ENCODE measurements at places on chromosomes 11 and 22.
A peak's percentile ranks its signal among the peaks of the same experiment; 100 is the strongest.

DNA sequence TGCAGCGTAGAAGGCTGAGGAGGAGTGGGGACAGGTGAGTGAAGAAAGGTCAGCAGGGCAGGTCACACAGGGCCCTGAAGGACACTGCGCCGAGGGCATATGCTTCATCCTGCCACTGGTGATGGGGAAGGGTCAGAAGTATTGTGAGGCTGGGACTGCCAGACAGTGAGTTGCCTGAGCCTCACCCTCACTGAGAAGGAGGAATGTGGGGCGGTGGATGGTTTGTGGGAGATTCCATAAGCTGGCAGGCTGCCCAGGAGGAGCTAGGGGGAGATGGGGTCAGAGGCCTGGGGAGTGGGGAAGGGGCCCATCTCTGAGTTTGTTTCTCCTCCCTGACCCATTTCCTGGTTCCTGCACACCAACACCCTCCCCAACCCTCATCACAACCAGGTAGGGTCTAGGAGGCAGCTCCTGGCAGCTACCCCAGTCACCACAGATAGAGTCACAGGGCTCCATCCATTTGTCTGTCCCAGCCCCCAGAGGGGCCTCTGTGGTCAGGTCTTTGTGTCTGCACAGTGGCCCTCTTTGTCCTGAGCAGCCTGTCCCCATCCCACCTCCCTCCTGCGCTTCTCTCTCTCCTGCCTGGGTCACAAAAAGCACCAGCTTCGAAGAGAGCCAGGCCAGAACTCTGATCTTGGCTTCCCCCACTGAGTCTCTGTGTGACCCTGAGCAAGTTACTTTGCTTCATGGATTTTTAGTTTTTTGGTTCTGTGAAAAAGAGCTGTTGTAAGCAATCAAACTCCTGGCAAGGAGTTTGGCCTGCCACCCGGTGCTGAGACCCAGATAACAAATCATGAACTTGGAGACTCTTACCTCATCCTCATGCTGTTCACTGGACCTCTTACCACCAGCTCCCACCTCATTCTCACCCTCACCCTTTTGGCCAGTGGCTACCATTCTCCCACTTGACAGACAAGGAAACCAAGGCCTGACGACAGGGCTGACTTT, 4.6 kb upstream of the P2RY2 start:
- DNase-seq = no peak

GRCh38 chr22:18031695-18032454, 7.5 kb upstream of the MICAL3 start:
- DNase-seq = no peak

DNA sequence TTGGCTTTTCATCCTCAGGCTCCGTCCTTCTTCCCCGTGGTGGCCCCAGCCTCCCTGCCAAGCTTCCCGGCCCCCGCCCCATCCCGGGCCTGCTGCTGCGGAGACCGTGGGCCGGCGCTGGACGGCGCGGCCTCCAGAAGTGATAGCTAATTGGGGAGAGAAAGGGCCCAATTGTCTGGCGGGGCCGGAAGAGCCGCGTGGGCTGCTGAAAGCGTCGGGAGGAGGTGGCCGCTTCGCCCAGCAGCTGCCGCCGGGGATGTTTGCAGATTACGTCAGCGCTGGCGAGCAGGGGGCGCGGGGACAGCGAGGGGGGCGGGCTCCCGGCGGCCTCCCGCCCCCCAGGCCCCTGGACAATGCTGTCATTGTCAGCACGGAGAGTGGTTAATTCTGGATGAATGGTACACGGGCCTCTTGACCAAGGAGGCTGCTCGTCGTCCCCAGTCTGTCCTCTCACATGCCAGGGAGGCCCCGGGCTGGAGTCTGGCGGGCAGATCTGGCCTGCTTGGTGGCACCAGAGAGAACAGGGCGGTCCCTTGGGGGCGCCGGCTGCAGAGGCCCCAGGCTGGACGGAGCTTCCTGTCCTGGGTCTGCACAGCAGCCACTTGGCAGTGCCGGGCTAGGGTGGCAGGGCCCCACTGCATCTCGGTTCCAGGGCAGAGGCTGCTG, 1.6 kb downstream of the SMIM38 start:
- DNase-seq = no peak

- DNase-seq = no peak
Measured at GRCh38 chr11:111684251-111684650, 81.9 kb downstream of the PPP2R1B start.

- no peak for DNase-seq
Measured at GRCh38 chr11:1346669-1347390, 37.4 kb upstream of the TOLLIP start.

GRCh38 chr11:46090375-46090774, 30.9 kb downstream of the PHF21A start:
- DNase-seq = no peak

- no peak for DNase-seq
Measured at GRCh38 chr11:1766719-1767398, 3.1 kb upstream of the CTSD start.

GRCh38 chr22:46250783-46251125, 661 bp upstream of the CDPF1 start:
- no peak for DNase-seq

GRCh38 chr22:27063406-27063805, 406.0 kb downstream of the MIAT start:
- DNase-seq = no peak

- no peak for DNase-seq
Measured at GRCh38 chr11:48011102-48011797, 30.9 kb downstream of the PTPRJ start.

GRCh38 chr22:26949193-26949592, 291.8 kb downstream of the MIAT start:
- peak; percentile 1 for DNase-seq

GRCh38 chr11:79768343-79768742, 327.5 kb upstream of the TENM4 start:
- no peak for DNase-seq

- no peak for DNase-seq
Measured at GRCh38 chr11:100778166-100778785, 91.2 kb downstream of the ARHGAP42 start.

- peak; percentile 47 for DNase-seq
Measured at GRCh38 chr11:117072517-117073461, 25.4 kb downstream of the SIK3 start.

DNA sequence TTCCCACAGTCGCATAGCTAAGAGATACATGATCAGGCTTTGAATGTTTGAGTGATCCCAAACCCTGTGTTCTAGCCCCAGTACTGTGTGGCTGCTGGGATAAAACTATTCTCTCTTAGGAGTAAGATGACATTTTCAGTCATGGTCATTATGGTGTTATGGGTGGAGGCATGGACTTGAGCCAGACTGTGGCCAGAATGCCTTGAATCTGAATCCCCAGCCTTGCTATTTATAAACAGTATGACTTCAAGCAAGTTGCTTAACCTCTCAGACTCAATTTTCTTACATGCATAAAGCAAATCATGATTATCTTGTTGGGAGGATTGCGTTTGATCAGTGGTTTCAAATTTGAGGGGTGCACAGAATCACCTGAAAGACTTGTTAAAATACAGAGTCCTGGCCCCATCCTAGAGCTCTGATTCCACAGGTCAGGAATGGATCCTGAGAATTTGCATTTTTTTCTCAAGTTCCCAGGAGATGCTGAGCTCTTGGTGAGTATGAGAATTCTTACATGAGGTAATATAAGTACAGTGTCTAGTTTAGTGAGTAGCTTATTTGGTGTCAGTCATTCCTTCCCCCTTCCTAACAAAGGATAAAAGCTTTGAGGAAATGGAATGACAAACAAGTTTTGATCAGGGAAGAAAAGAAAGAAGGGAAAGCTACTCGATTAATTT, 571.7 kb downstream of the METTL15 start:
- no peak for DNase-seq

GRCh38 chr22:41524809-41525449, 19.3 kb downstream of the POLR3H start:
- peak; percentile 70 for DNase-seq

- DNase-seq = no peak
Measured at GRCh38 chr22:42116848-42117424, 13.7 kb downstream of the CYP2D6 start.

GRCh38 chr22:46060292-46061123, 83.5 kb upstream of the WNT7B start:
- DNase-seq = no peak

- peak; percentile 90 for DNase-seq
Measured at GRCh38 chr11:73982595-73982989, at the start of gene UCP2. TSS of gene UCP2 (minus strand) at chr11:73982843. CDS start at chr11:73978378, 4,465 bp downstream.

- DNase-seq = no peak
Measured at GRCh38 chr11:78886616-78887015, 312.0 kb upstream of the NARS2 start.

DNA sequence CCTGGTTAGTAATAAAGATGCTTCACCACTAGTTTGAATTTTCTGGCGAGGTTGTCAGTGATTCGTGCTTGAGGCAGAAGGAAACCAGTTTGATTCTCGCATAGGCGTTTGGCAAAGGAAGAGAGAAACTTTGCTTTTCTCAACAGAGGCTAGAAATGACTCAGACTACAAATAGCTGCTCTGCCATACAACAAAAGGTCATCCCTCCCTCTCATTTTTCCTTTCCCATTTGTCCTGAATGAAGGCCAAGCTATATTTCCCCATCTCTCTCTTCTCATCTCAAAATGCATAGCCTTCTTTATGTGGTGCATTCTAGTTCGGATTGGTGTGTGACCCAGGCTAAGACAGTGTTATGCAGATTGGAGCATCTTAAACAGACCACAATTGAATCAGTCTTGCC, 741.4 kb downstream of the NTM start:
- DNase-seq = no peak

GRCh38 chr11:64028398-64029115, 7.2 kb upstream of the FLRT1 start:
- no peak for DNase-seq

- no peak for DNase-seq
Measured at GRCh38 chr11:2655016-2655719, 44.6 kb downstream of the KCNQ1OT1 start.

DNA sequence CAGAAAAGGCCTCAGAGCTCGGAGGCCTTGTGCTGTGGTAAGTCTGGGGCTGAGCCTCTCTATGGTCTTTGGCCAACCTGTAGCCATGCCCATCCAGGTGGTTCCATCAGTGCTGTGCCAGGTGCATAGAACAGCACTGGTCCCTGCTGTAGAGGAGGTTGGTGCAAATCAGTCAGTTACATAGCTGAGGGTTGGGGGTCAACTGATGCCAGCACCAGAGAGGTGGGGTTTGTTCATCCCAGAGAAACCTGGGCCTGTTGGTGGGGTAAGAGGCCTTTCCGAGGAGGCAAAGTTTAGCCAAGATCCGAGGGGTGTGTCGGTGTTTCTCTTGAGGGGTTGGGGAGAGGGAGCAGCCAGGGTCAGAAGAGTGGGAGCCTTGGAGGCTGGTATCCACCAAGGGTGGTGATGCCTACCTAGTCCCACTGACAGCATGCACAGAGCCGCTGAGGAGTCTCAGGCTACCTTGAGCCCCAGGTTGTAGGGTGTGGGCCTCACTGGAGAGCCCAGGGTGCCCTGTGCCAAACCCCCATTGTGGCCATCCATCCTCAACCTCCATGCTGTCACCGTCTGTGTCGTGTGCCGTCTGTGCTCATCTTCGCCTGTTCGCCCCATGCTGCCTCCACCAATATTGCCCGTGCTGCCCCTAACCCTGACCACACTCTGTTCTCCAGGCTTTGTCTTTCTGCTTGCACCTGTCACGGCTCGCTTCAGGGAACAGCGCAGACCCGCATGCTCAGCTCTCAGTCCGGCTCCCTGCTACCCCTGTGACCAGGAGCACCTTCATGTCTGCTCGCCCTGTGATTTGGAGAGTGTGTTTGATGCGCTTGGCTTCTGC, 78.7 kb upstream of the SUSD2 start:
- DNase-seq = no peak

GRCh38 chr11:117823294-117823945, 1.1 kb downstream of the FXYD2 start:
- peak; percentile 62 for DNase-seq

DNA sequence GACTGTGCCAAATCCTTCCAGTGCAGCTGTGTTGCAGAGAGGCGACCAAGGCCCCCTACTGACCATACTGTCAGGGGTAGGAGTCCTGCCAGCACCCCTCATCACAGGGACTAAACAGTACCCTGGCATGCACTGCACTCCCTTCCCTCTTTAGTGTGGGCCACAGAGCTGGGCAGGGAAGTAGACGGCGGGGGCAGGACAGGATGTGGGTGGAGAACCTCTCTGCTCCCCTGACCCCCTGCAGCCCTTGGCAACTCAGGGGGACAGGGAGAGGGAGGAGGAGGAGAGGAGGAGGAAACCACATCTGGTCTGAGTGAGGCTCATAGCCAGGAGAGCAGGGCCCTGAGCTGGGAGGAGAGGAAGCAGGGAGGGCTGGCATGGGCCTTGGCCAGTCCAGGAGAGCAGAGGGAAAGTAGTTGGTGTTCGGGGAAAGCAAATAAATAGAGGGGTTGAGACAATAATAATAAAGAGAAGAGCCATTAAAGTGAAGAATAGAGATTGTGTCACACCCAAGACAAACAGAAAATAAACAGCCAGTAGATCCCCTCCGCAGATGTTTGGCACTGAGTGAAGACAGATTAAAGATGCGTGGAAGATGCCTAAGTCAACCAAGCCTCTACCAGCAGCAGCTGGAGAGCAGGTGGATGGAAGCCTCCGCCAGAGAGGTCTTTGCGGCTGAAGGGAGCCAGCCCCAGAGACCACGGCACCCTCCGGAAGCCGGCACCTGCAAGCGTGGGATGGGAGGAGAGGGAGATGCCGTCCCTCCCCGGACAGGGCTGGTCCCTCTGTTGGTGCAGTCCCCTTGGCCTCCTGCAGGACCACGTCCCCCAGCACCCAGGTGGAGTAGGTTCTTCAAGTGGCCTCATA, 61.5 kb downstream of the RPUSD4 start:
- no peak for DNase-seq

- DNase-seq = no peak
Measured at GRCh38 chr11:41716862-41717261, 257.4 kb upstream of the LRRC4C start.

DNA sequence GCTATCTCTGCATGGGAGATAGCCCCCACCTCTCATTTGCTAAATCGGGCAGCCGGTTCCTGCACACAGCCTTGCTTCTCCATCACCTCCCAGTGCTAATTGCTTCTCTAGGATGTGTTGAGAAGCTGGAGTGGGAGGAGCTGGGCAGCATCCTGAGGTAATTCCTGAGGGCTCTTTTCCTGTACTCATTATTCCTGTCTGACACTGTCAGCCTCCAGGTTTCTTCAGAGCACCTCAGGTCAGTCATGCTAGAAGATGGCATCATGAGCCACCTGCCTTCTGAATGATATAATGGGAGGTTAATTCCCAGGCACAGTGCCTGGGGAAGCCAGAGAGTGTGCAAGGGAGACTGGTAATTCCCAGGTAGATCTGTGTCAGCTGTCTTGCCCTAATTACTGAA, 133.0 kb downstream of the RAB38 start:
- DNase-seq = no peak

GRCh38 chr11:62340269-62340901, 3.1 kb downstream of the ASRGL1 start:
- peak; percentile 71 for DNase-seq
